ENCODE measurements at places on chromosomes 3 and 15.

- DNase-seq = no peak
These were observed 111.5 kb downstream of the PDZRN3 start for GRCh38 chr3:73513260-73513659.

DNA sequence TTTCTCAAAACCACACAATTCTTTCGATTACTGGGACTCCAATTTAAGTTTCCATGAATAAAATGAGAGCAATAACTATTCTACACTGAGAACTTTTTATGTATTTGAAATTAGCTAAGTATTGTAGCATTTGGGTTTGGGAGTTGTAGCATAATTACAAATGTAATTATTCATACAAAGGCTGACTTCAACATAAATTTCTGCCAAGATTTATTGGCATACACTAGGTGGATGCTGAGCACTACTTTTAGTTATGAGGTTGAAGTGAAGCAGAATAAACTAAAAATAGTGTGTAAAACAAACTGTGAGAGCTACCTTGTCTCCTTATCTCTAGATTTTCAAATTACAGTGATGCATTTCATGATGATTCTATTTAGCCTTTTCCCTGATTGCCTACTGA is 516.1 kb downstream of the ZNF385D start:
- DNase-seq = no peak

- DNase-seq = no peak
These were observed 42.9 kb downstream of the EAF1 start for GRCh38 chr3:15470261-15470660.

GRCh38 chr3:170564664-170565063 is 21.2 kb downstream of the SLC7A14 start:
- no peak for DNase-seq

- DNase-seq = no peak
These were observed 211.6 kb downstream of the GBE1 start for GRCh38 chr3:81549831-81550230.

- DNase-seq = no peak
These were observed 38.5 kb downstream of the SLCO2A1 start for GRCh38 chr3:133991209-133991608.

DNA sequence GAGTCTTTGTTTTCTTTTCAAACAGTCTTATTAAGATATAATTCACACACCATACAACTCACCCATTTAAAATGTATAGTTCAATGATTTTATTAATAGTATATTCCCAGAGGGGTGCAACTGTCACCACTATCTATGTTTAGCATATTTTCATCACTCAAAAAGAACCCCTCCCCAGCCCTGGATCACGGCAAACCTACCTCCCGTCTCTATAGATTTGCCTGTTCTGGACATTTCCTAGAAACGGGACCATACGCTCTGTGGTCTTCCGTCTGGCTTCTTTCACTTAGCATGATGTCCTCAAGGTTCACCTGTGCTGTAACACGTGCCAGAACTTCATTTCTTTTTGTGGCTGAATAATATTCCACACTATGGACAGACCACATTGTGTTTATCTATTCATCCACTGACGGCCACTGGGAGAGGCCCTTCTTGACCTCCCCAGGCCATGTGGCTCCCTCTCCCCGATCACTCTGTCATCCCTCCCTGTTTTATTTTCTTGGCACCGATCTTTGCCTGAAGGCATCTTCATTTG is 56.4 kb downstream of the IQSEC1 start:
- DNase-seq = no peak

DNA sequence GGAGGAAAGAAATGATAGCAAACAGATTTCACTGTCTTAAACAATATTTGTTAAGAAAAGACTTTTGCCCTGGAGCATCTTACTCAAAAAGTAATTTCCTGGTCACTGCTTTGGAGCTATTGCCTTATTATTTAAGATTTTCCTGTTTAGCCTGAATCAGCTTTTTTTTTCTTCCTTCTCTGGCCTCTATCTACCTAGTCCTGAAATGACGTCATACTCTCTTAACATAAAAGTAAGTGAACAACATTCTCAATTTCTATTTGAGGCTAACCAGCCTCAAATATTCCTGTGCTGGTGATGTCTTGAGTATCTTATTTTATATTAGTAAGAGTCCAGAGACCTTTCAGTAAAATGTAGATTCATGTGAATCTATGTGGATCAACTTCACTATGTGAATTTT is 221.9 kb upstream of the ALCAM start:
- no peak for DNase-seq

- DNase-seq = no peak
These were observed 60.4 kb downstream of the CCNL1 start for GRCh38 chr3:157099326-157100095.

GRCh38 chr15:101280007-101280406 is 2.7 kb upstream of the SELENOS start:
- DNase-seq = no peak

GRCh38 chr3:63351159-63352007 is 73.3 kb downstream of the SYNPR start:
- no peak for DNase-seq

- DNase-seq = no peak
These were observed 44.9 kb downstream of the MEIS2 start for GRCh38 chr15:37055481-37055880.

- no peak for DNase-seq
These were observed 33.6 kb downstream of the PLSCR4 start for GRCh38 chr3:146217324-146217723.
